Ecto neural progenitor cell (in vitro differentiated cells): ENCODE measurements at places on chromosomes 2 and 18.

DNA sequence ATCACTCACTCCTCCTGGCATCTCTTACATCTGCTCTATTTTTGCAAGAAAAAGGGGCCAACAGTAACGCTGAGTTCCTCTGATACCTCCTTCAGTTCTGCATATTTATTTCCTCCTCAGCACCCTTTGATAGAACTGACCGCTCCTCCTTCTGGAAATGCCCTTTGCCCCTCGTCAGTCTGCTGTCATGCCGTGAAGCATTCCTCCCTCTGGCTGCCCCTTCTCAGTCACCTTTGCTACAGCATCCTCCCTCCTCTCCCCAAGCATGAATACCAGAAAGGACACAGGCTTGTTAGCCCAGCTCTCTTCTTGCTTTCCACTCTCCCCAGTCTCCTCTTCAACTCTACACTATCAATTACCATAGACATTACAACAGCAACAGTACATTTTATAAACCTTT lies 135.4 kb downstream of the NBAS start:
- peak; percentile 51 for DNase-seq

DNA sequence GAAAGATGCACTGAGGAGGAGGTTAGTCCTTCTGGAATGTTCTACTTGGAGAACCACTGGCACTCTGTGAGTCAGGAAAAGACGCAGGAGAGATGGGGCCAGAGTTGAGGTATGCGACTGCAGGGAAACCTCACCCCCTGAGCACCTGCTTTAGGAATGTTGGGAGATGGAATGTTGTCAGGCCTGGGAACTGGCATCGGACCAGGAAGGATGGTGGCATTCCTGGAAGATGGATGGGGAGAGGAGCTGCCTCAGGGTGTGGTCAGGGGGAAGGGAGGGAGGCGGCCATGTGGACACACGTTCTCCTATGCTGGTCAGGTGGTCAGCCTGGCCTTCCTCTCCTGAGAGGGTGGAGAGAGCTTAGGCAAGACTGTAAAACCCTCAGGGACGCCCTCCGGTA lies 146.3 kb downstream of the CELF4 start:
- no peak for DNase-seq

DNA sequence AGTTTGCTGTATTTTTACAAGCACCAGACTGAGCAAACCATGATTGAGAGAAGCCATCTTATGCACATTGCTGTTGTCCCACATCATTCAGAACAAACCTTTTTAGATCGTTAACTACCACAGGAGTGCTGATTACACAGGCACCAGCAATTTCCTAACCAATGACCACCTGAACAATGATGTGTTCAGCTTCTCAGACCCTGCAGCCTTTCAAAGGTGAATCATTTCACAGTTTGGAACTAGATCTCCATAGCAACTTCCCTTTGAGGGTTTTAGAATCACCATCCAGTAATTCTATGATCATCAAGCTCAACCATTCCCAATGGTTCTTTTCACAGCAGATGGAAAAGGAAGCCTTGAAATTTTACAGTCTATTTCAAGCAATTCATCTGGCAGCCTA lies 71.4 kb downstream of the OLA1 start:
- no peak for DNase-seq

GRCh38 chr2:11832531-11832930 lies 86.1 kb downstream of the LPIN1 start:
- DNase-seq = no peak

- no peak for DNase-seq
These were observed 93.4 kb upstream of the LDLRAD4 start for GRCh38 chr18:13125191-13125590.

DNA sequence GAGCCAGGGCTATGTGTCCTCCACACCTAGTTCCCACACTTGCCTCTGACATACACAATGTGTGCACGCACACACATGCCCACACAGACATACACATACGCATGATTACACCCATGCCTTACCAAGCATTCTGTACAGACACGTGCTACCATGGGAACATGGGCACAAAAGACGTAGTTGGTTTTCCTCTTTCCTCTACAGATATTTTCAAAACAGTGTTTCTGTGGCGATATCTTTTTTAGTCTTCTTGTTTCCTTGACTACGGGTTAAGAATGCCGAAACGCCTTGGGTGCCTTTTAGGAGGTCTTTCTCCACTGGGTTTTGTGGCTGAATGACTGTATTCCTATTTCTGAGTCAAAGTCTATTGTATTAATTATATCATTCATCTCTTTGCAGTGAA lies 75.5 kb upstream of the SPTBN1 start:
- DNase-seq = no peak

GRCh38 chr2:54603357-54603756 lies 120.1 kb upstream of the EML6 start:
- no peak for DNase-seq

DNA sequence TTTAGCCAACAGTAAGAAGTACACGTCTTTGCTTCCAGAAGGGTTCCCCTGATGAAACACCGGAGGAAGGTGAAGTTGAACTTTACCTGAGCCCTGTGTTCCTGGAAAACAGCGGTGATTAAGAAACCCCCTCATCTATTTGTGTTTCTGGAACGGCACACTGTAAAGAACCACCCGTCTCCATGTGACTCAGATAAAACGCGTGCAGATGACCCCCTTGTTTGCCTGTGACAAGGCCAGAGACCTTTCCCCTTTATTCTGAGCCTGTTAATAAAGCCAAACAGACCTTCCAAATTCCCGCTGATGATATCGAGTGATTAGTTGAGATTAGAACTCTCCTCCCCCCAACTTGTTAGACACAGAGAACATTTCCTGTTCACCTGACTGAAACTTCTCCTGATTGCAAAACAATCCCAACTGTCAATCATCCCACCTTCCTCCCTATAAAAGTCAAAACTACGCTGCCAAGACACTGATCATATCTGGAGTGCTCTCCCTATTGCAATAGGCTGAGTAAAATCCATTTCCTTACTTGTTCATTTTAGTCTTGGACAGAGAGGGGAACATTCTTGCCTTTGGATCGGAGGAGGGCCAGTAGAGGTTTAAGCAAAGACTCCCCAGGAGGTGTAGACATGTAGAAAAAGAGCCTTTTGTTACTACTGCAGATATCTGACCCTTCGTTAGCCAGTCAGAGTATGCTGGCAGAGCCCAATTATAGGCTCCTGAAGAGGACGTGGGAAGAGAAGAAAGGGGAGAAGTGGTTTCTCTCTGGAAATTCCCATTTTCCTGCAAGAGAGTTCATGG lies 914 bp upstream of the IWS1 start:
- no peak for DNase-seq

- DNase-seq = no peak
These were observed 2.6 kb downstream of the LPIN1 start for GRCh38 chr2:11748861-11749645.

GRCh38 chr2:42969231-42970150 lies 177.1 kb upstream of the HAAO start:
- DNase-seq = no peak

- no peak for DNase-seq
These were observed 10.8 kb downstream of the GBX2 start for GRCh38 chr2:236157366-236157765.

GRCh38 chr2:10532638-10533101 lies 84.5 kb upstream of the ODC1 start:
- DNase-seq = no peak

DNA sequence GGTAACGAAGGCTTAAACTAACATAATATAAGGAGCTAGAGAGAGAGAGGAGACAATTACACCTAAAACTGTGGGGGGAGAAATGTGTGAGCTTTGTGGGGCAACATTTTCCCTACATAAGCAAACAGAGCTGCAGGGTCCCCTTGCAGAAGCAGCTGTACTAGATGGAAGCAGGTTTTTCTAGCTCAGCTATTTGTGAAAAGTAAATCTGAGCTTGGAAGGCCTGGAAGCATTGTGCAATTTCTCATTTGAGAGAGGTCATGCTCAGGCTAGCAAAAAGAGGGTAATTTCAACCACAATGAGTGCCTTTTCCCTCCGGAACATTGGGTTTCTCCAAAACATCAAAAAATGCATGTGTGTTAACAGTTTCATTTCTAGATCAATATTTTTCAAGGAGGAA lies 130.0 kb downstream of the ARL4C start:
- no peak for DNase-seq

- DNase-seq = no peak
These were observed 5.3 kb downstream of the AGAP1 start for GRCh38 chr2:235498946-235499812.
